ENCODE measurements at places on chromosomes 11 and 22.
A peak's percentile ranks its signal among the peaks of the same experiment; 100 is the strongest.

- no peak for DNase-seq
These were observed 47.5 kb downstream of the IGLL5 start for GRCh38 chr22:22935056-22935545.

- no peak for DNase-seq
These were observed 84.5 kb upstream of the PPARA start for GRCh38 chr22:46065691-46066454.

DNA sequence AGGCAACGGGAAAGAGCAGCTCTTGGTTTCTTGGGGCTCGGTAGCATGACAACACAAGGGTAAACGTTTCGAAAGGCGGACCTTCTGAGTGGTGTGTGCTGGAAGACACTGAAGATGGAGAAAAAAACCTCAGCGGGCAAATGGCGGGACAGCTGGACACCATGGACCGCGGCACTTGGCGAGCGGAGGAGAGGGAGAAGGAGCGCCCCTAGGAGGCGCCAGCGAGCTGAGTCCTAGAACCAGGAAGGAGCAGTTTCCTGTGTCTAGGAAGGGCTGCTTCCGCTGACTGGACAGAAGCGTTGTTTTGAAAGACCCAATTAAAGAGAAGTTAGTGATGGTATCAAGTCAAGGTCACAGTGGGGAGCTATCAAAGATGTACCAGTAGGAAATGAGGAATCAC is 44.0 kb upstream of the OPCML start:
- no peak for DNase-seq

GRCh38 chr11:1346669-1347390 is 37.4 kb upstream of the TOLLIP start:
- no peak for DNase-seq

- DNase-seq, result no peak
These were observed 78.3 kb downstream of the LARGE1 start for GRCh38 chr22:33842006-33842354.

DNA sequence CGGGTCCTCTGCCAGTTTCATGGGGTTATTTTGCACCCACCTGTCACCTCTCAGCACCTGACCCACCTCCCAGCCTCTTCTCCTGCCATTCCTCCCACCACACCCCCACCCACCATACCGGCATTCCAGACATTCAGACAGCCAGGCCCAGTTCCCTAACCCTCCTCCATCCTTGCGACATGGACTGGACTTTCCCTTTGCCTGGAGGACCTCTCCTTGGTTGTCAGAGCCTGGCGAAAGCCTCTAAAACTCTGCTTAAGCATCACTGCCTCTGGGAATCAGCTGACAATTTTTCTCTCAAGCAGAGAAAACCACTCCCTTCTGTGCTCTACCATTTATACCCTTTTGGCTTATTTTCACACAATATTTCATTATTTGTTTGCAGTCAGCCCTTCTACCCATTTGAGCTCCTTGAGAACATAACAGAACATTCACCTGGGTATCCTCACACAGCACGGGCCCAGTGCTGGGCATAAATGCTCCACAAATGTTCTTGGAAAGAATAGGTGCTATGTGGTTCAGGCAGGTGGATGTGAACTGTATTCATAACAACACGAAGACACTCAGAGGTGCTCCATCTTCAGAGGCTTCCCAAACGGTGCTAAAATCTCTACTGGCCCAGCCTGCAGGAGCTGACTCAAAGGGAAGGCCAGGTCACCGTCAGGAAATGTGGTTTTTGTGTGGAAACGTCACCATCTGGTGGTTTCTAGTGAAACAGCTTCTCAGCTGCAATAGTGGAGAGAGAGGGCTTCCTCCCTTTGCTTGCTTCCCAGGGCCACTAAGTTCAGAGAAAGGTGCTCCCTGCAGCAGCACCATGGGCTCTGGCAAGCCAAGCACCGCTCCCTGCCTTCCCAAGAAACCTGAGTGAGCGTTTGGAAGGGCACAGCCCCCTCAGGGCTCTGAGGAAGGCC is 10.4 kb downstream of the SPATA19 start:
- DNase-seq, result no peak

GRCh38 chr11:122898799-122899198 is 16.2 kb downstream of the JHY start:
- no peak for DNase-seq

DNA sequence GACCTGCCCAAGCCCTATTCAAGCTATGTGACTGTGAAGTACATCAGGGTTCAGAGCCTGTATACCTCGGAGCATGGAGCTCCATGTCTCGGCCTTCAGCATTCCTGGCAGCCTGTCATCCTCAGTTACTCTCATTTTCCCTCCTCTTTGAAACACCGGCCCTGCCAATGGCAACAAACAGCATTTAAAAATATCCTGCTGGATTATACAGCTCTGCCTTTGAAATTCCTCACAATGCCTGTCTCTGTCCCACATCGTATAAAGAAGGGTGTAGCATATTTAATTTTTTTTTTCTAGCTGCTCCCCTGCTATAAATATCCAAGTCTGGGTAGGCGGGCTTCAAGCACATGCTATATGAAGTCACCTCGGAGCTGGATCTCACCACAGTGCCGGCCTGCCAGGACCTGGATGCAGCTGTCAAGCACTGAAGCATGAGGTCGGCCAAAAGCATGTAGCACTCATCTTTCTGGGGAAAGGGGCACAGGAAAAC is 11.8 kb downstream of the ABTB2 start:
- DNase-seq, result no peak

DNA sequence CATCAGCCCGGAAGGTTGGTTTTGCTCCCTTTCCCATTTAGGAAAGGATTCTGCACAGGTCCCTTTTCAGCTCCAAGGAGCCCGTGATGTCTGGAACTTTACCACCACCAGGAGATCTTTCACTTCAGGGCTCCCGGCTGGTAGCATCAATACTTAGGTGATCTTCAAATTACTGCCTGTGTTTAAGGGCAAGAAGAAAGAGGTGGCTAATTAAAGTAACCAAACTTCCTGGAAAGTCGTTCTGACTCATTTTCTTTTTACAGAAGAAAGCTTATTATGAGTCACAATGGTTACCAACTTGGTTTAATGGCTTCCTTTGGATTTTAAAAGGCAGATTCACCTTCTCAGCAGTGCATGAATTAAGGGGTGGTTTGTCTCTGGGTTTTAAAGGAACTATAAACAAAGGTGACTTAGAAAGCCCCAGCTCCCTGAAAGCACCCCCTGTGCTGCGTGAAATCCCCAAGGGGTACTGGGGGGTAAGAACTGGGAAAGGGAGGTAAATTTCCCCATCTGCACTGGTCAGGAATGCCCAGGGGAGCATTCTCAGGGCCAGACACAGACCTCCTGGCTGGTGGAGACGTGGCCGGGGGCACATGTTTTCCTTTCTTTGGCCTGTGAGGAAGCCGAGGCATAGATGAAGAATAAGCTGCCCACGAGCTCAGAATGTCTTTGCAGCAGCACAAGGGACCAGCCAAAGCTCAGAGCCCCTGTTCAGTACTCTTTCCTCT is 8.8 kb downstream of the POU2F3 start:
- no peak for DNase-seq

DNA sequence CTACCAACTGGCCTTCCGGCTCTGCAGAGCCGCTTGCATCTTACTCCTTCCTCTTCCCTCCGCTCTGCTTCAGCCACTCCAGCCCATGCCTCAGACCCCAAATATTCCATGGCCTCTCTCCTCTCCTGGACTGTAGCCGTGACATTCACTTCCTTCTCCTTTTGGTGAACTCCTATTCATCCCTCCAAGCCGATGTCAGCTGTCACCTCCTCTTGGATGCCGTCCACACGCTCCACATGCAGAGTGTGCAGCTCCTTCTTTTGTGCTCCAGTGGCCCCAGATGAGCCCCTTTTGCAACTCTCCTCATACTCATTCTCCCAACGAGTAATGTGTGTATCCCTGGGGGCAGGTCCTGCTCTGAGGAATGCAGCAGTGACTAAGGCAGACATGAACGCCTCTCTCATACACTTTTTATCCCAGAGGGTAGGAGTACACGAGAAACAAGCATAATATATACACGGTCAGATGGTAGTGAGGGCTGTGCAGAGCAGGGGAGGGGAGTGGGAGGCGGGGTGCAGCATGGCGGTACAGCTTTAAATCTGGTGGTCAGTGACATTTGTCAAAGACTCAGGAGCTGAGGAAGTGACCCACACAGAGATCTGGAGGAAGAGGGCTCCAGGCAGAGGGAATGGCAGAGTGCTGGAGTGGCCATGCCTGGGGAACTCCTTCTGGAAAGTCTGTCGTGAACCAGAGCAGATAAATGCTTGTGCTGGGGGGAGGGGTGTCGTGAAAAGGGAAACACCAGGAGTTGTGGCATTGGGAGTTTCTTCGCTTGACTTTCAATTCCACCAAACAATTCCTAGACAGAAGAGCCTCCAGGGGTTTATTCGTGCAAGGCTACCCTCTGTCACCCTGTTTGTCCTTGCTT is 83.8 kb upstream of the ATXN10 start:
- DNase-seq, result no peak

GRCh38 chr11:131511794-131512193 is 141.4 kb downstream of the NTM start:
- no peak for DNase-seq

- no peak for DNase-seq
These were observed 26.3 kb downstream of the SLC1A2 start for GRCh38 chr11:35393098-35393497.

DNA sequence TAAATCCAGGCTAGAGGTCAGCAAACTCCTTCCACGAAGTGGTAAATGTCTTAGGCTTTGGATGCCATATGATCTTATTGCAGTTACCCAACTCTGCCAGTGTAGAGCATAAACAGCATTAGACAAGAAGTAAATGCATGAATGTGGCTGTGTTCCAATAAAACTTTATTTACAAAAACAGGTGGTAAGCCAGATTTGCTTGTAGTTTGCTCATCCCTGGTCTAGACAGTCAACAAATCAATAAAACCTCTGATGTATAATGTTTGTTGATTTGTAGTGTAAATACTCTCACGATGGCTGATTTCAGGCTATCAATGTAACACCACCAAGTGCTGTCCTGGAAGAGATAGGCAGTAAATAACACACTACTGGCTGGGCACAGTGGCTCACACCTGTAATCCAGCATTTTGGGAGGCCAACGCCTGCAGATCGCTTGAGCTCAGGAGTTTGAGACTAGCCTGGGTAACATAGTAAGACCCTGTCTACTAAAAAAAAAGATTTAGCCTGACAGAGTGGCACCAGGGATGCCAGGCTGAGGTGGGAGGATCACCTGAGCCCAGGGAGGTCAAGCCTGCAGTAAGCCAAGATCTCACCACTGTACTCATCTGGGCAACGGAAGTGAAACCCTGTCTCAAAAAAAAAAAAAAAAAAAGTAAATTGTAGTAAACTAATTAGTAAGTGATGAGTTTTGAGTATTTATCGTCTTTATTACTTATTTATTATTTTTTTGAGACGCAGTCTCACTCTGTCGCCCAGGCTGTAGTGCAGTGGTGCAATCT is 6.9 kb upstream of the CATSPER1 start:
- no peak for DNase-seq

GRCh38 chr11:9210224-9210921 is 54.8 kb downstream of the DENND5A start:
- DNase-seq, result no peak

- DNase-seq, result peak; percentile 59
These were observed 66.4 kb downstream of the UBASH3B start for GRCh38 chr11:122721964-122722266.

- no peak for DNase-seq
These were observed 275.4 kb upstream of the NARS2 start for GRCh38 chr11:78850078-78850477.

GRCh38 chr11:73248526-73249185 is 23.5 kb upstream of the P2RY6 start:
- no peak for DNase-seq

DNA sequence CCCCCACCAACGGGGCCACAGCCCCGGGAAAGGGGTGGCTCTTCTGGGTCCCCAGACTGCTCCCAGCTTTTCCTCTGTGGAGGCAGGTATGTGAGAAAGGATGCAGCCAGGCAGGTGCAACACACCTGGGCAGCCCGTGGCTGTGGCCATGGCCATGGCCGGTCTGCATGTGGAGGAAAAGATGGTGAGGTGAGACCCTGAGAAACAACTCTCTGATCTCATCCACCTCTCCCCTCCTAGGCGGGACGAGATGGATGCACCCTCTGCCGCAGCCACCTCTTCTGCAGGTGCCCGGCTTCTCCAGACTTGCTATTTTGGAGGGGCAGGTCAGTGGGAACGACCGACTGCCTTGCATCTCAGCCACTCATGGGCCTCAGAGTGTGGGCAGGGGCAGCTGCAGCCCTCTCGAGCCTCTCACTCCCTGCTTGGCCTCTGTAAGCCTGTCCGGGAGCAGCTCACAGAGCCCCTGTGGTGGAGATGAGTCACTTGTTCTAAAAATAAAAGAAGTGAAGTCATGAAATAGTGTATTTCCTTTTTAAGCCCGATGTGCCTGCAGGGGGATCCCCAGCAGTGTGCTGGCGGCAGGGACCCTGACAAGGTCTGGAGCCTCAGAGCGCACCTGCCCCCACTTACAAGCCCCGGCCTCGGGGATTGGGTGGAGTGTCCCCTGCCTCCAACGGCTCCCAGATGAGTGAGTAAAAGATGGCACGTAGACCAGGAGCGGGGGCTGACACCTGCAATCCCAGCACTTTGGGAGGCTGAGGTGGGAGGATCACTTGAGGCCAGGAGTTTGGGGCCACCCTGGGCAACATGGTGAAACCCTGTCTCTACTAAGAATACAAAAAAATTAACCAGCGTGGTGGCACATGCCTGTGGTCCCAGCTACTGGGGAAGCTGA is 10.7 kb downstream of the SMIM38 start:
- DNase-seq, result peak; percentile 50

GRCh38 chr11:46480909-46481308 is 89.3 kb upstream of the CHRM4 start:
- no peak for DNase-seq

GRCh38 chr22:20181884-20182236 is 31.0 kb upstream of the CCDC188 start:
- no peak for DNase-seq

GRCh38 chr11:78350646-78351165 is 66.9 kb downstream of the GAB2 start:
- no peak for DNase-seq

DNA sequence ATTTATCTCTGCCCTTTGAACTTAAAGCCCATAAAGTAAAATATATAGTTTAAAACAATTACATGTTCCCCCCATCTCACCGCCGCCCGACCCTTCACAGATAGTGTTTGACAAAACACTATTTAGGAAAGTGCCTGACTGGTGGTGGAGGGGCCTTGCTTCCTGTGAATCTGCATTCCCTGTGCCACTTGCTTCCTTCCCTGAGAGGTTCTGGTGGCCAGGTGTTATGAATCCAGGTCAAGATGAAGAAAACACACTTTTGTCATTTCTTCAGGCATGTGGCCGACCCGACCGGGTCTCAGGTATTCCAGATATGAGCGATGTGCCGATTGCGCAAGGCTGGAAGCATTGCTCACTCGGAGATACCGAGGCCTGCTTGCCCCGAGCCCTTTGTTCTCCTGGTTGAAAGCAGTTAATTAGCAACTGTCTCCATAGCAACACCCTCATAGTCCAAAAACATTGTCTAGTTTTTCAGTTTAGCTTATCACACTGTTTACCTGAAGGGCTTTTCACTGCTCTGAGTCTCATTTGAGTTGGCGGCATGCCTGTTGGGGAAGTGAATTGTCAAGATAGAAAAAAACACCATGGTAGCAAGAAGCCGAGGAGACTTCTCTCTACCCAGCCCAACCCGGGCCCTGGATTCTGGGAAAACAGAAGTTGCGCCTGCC is 128.3 kb downstream of the TEAD1 start:
- no peak for DNase-seq
